Type B pancreatic cell (in vitro differentiated cells): ENCODE measurements at places on chromosomes 11 and 22.

DNA sequence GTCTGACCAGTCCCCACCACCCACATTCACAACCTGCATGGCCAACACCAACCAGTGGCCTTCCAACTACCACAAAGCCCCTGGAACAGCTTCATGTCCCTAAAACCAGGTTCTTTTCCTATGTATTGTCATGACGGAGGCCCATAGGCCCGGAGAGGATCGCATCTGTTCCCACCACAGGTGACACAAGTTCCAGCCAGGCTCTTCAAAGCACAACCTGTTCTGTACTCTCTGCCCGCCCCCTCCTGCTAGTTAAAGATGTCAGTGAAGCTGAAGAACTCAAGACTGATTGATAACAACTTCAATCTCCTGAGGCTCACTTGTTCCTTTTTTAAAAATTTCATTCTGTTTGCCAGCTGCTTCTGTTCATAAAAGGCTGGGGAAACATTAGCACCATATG, 121.1 kb upstream of the GUCY1A2 start:
- no peak for DNase-seq

DNA sequence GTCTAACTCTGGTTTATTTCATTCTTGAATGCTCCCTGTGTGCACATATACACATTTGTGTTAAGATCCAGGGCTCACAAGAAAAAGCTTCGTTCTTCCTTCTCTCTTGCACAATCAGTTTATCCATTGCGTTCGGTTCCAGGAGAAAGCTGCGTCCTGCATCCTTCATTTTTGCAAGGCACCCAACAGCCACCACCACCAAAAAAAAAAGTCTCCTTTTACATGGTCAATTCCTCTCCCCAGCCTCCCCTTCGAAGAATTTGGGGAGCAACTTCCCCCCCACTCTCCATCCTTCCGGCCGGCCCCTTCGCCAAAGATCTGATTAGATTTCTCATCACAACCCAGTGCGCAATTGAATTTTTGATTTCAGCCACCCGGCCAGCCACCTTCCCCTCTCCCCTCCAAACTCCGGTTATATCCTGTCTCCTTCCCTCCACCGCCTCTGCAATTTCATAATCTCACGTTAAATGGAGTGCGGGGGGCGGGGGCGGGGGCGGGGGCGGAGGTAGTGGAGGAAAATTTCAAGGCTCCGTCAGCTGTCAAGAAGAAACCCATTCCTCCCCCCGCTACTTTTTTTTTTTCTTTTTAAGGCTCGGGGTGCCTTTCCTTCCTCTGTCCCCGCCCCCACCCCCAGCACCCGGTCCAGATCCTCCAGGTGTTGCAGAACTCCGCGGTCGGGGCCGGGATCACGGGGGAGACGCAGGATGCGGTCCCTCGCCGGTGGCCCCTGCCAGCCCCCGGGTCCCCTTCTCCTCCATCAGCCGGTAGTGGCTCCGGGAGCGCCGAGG, 1166.5 kb downstream of the LRRC4C start:
- DNase-seq, result no peak

DNA sequence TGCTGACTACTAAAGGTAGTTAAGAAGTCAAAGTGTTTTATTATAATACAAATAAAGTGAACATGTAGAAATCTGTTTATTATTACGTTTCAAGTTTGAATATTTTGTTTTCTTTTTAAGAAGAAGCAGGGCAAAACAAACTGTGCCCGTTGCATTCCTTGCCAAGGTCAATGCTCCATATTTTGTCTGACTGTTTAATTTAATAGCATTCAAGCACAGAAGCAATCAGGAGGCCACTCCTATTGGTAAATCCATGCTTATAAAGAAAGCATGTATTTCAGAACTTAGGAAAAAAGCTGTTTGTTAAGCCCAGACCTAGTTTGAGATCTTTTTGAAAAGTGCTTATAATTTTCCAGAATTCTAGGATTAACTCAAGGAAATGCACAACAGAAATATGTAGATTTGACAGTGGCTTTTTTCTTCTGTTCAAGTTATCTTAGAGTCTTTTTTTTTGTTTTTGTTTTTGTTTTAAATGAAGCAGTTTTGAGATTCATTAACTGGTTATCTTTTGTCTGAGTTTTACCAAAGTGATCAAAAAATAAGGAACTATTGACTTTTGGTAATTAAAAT, 51.7 kb downstream of the ARHGAP42 start:
- no peak for DNase-seq

- DNase-seq, result no peak
These were observed 98.5 kb downstream of the CSTPP1 start for GRCh38 chr11:47035108-47035507.

GRCh38 chr11:748007-748359, 719 bp downstream of the TALDO1 start:
- DNase-seq, result no peak

- DNase-seq, result no peak
These were observed 1.4 kb downstream of the SREBF2 start for GRCh38 chr22:41834005-41834944.

DNA sequence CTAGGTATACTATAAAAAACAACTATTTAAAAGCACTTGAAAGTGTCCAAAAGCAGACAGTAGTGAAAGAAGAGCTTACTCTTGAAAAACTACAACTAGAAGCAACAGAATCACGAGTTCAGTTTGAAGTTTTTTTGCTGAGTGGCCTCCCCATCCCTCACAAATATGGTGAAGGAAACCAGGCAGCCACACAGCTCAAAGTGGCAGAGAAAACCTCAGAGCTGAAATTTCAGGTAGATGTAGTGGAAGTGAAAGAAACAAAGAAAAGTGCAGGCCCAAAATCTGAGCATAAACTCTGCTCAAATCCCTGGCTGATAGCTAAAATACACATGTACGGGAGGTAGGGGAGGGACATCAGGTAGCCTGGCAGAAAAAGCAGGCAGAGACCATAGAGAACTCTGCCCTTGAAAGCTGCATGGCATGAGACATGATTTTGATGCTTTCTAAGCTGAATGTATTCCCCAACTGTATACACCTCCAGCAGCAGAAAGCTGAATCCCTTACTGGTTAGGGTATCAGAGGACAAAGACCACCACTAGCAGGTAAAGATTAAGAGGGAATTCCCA, 12.1 kb downstream of the BTBD10 start:
- no peak for DNase-seq

DNA sequence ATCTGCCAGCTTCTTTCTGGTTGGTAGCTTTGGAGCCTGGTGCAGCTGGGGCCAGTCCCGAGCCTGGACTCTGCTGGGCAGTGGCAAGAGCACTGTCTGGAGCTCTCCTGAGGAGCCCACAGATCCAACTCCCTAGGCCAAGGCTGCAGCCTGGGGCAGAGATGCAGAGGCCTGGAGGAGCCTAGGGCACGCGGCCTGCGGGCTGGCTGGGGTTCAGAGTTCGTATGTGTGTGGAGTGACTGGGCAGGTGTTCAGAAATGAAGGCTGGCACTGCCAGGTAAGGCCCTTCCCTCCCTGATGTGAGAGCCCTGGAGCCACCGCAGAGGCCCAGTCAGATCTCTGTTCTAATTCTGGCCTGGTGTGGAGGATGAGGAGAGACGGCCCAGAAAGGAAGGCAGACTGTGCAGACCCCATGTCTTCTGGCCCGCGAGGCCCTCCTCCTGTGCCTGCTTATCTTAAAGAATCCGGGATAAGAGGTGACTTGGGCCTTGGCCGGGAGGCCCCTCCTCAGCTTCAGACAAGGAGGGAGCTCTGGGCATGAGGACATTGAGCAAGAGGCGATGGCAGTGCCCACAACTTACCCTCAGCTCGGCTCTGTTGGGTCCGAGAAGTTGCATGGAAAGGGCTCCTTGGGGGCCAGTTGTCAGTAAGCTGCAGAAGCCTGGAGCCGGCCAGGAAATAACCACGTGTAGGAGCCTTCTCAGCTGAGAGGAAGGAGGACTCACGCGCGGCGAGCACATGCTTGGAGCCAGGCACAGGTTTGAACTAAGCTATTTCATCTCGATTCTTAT, 62.2 kb upstream of the B3GAT1 start:
- DNase-seq, result no peak

DNA sequence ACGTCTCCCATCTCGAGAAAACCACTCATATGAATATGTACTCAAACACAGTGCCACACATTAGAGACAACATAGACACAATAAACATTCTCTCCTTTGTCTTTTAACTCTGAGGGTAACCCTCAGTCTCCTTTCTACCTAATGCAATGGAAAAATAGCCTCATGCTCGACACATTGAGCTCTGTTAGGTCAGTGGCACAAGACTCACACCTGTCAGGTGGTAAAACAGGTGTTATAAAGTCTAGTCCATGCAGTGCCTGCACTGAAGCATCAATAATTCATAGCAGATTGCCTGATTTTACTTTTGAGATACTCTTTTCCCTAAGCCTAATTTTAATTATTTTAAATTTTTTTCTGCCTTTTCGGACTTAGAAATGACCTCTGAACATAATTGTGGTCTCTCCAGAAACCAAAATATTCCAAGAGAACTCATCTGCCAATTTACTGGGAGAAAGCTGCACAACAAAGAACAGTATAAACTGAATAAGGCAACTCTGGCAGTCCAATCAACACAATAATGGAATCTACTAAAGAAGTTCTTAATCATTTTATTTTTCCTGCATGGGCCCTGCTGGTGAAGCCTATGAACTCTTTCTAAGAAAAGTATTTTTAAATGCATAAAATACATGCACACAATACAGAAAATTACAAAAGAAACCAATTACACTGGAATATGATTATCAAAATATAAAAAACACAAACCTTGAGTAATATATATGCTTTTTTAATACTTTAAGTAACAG, 9.9 kb downstream of the RDX start:
- no peak for DNase-seq

- DNase-seq, result no peak
These were observed 22.5 kb upstream of the MPPED1 start for GRCh38 chr22:43389227-43389836.

DNA sequence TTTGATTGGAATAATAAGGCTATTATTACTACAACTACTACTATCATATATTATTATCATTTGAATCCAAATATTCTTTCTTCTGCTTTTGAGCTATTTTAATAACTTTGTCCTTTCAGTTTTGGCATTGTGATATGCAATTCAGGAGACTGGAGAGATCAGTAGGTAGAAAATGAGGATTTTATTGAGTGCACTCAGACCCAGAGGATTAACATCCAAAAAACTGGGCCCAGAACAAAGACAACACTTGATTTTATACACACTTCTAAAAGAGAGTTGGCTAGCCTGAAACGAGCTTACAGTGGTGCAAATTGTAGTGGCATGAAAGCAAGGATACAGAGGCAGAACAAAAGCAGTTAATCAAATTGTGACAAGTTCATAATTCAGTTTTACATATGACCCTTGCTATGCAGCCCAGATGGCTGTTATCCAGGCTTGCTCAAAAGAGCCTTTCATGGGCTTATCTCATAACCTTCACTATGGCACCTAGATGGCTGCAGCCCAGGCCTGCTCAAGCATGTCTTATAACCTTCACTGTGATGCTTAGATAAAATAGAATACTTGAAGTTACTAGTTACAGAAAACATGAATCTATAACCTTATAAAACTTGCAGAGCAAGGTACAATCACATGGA, 796.3 kb upstream of the RAG2 start:
- DNase-seq, result no peak

- no peak for DNase-seq
These were observed 22.9 kb upstream of the ASPHD2 start for GRCh38 chr22:26406118-26406517.

DNA sequence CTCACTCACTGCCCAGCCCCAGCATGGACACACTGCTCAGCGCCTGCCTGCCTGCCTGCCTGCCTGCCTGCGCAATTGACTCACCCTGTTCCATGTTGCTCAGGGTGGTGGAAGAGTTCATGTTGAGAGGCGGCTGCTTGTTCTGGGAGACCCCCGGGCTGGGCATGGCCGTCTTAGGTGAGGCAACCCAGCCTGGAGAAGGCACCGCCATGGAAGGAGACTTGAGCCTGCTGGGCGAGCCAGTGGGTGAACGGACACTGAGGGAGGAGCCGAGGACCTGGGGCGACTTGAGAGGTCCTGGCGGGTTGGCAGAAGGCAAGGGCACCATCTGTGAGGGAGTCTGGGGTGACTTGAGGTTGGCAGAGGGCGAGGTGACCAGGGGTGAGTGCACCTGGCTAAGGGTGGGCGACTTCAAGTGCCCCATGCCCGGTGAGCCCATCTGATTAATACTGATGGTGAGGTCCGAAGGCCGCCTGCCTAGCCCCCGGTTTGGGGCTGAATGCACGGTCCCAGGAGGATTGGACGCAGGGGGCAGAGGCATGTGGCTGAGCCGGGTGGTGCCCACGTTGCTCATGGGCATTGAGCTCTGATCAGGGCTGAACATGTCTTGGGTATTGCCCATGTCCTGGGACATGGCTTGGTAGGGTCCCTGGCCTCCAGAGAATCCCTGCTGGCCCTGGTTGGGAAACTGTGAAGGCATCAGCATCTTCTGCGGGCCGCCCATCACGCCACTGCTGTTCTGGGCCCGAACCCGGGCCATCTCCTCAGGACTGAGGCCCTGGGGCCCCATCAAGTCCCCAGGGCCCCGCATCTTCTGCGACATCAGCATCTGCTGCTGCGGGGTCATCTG, 17.1 kb downstream of the CXCR5 start:
- no peak for DNase-seq

GRCh38 chr11:32256466-32256865, 165.6 kb downstream of the RCN1 start:
- DNase-seq, result no peak

DNA sequence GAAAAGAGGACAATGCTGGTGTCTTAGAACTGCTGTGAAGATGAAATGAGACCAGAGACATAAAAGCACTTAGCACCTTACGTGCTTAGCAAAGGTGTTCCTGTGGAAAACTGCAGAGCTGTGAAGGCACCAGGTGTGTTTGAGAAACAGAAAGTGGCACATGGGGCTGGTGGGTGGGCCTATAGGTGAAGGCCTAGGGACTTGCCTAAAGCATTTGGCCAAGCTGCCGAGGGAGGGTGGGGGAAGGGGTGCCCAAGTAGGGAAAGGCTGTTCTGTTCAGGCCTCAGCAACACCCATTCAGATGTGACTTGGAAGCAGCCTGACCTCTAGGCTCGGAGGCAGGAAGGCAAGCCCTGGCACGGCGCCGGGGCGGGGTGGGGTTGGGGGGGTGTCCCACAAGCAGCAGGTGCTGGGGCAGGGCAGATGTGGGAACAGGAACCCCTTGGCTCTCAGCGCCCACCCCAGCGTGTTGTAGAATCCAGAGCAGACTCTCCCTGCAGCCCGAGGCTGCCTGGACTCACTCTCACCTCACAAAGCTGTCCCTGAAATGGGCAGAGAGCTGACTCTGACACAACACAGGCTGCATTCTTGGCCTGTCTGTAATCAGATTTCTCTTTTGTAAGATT, 366.7 kb upstream of the NARS2 start:
- DNase-seq, result no peak

GRCh38 chr11:104531075-104531474, 367.1 kb upstream of the PDGFD start:
- DNase-seq, result no peak
